CD8-positive, alpha-beta T cell (primary cell): ENCODE measurements at places on chromosomes 6 and 20. TPM values are rescaled to one million over a fixed set of nuclear protein-coding genes. Genes with fewer than 3 reads are reported as not detected.

Gene BTN3A1
- 97.0 TPM for total RNA-seq

Gene GHRH
- not detected for total RNA-seq

Gene SOX4
- total RNA-seq = 20.4 TPM

Gene SYNDIG1
- total RNA-seq = not detected

Gene CST4
- total RNA-seq = not detected

Gene DDX27
- 141 TPM for total RNA-seq

Gene ABRACL
- total RNA-seq = 30.5 TPM

Gene SAMD5
- not detected for total RNA-seq

Gene RSPH4A
- 1.2 TPM for total RNA-seq

Gene CST7
- total RNA-seq = 53.3 TPM

Gene TULP1
- not detected for total RNA-seq

Gene CAGE1
- 0.49 TPM for total RNA-seq

Gene ZKSCAN4
- total RNA-seq = 1.4 TPM

Gene OR2H2
- not detected for total RNA-seq

Gene SIGLEC1
- total RNA-seq = 0.06 TPM

Gene GTSF1L
- not detected for total RNA-seq

Gene TFB1M
- total RNA-seq = 7.9 TPM

Gene TCP11
- not detected for total RNA-seq

Gene BPIFB4
- total RNA-seq = not detected

Gene MOCS1
- total RNA-seq = 0.38 TPM

Gene CLIC1
- 47.5 TPM for total RNA-seq

Gene VNN1
- not detected for total RNA-seq

Gene HRH3
- not detected for total RNA-seq
